ENCODE measurements at places on chromosomes 12 and 14.

DNA sequence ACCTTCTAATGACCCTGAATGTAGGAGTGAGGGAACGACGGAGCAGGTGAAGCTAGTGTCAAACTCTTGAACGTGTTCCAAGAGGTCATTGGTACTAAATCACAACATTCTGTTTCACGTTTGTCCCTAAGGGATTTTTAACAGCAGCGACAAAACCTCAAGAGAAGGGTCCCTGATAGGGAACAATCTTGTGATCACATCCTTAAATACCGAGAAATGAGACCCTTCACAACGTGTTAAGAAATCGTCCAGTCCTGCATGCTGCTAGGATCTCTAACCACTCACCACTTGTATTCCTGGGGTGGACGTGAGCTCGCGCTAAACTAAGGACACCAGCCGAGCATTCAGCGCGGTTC, 134.1 kb upstream of the KRAS start:
- peak; percentile 51 for DNase-seq

- peak; percentile 39 for DNase-seq
Measured at GRCh38 chr14:63413009-63413408, 94.3 kb upstream of the GPHB5 start.

GRCh38 chr14:76756371-76756750, 4.9 kb upstream of the VASH1 start:
- DNase-seq, result no peak

GRCh38 chr12:127635838-127636237, 631.1 kb upstream of the TMEM132C start:
- no peak for DNase-seq

GRCh38 chr14:65361920-65362319, 50.6 kb upstream of the FUT8 start:
- DNase-seq, result peak; percentile 93

GRCh38 chr12:27001663-27002062, 12.5 kb downstream of the TM7SF3 start:
- no peak for DNase-seq

DNA sequence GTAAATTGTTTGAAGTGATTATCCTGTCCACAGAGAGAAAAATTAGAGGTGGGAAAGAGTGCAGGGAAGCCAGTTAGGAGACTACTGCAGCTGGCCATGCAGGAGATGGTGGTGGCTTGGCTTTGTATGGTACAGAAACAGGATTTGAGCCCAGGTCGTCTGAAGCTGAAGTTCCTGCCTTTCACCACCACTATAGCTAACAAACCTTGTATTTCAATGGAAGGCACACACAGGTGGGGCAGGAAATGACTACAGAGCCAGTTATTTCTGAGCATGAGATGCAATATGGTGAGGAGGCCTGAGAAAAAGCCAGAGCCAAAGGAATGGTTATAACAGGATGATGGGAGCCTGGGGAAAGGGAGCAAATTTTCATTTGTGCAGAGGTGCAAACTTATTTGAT, 103.9 kb downstream of the BTG1 start:
- DNase-seq, result no peak

DNA sequence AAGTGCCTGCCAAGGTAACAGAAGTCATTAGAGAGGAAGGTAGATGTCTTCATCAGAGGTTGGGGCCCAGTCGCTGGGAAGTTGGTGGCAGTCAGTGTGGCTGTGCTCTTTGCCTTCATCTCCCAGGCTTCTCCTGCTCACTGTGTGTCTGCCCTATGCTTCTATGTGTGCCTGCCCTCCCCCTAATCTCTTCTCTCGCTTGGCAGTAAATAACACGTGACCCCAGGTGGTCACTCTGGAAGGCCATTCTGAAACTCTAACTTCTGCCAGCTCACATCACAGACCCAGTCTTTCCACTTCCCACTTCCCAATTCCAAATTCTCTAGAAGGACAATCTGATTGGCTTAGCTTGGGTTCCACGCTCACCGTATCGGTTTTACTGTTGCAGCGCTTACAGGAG, 9.3 kb downstream of the ZNF664 start:
- DNase-seq, result no peak

DNA sequence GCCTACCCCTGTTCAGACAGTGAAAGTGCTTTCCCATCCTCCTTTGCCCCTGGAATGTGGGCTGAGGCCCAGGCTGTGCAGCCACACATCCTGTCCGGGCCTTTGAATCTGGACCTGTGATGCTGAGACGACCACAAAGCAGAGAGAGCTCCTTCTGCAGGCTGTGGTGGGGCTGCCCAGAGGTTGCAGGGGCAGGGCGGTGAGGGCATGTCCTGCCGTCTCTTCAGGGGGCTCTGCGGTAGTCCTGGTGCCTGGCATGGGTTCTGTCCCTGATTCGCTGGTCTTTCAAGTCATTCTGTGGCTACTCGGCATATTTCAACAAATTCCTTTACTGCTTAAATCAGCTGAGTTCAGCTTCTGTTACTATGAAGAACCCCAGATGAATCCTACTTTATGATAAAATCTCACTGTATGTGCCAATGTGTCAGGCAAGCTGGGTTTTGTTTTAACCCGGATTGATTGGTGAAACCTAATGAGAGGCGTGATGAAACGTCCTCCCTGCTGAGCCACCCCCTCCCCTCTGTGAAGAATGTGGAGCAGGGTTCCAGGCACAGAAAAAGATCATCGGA, 63.4 kb upstream of the DICER1 start:
- peak; percentile 90 for DNase-seq

DNA sequence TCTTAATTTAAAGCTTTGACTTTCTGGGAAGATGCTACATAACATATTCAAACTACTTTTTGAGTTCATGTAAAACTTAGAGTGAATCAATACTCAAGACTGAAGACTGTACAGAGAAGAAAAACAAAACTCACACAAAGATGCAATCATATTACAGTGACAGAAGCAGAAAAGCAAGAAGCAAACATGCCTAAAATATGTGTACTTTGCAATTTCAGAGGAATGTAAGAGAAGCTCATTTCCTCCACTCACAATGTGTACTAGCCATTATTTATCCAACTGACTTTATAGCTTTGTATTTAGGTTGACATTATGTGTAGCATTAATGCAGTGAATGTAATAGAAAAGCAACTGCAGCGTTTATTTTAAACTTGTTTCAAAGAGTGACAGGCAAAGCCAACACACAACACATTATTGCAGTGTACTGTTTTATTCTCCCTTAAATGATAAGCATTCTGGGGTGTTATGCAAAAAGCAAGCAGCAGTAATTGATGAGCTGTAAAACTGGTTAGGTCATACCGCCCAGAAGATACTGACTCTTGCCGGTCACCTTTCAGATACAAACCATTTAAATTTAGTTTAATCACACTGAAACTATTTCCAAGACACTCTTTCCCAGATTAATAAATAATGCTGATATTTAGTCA, 88.2 kb upstream of the PAWR start:
- peak; percentile 47 for DNase-seq

- no peak for DNase-seq
Measured at GRCh38 chr12:101117842-101118241, 92.2 kb downstream of the SLC5A8 start.

DNA sequence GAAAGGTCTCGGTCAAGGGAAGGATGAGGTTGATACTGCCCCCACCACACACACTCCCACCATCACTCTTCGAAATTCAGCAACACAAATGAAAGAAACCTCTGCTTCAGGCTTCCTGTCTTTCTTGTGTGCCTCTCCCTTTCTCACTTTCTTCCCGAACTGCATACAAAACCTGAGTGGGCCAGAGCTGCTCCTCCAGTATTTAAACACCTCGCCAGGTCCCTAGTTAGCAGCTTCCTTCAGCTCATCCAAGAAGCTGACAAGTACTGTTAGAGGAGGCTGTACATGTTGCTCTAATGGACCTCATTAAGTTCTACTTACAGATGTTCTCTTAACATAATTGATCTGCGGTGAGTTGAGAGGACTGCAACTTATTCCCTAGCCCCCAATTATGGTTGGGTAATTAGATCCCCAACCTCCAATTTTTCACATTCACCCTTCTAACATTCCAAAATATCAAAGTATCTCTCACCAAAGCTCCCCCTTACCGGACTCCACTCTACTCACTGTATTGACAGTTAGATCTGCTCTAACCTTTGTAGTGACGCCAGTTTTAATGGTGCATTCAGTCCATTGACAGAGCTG, 4.1 kb upstream of the LMO3 start:
- DNase-seq, result no peak

- DNase-seq, result no peak
Measured at GRCh38 chr12:115062741-115063140, 378.8 kb upstream of the TBX3 start.

GRCh38 chr12:116996621-116997020, 85.9 kb downstream of the FBXW8 start:
- no peak for DNase-seq

DNA sequence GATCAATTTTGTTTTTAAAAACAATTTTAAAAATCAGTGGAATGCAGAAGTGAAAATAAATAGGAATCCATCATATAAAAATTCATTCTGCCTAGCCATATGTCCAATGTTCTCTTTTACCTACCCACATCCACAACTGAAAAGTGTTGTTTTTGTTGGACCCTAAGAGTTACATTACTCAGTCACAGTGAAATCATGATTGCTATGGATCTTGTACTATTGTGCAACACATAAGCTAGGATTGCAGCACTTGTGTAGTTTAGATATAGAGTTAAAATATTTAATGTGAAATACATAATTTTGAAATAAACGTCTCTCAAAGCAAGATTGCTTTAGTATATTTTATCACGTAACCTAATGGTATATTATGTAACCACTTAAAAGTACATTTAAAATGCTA, 213.3 kb upstream of the CLEC14A start:
- DNase-seq, result peak; percentile 75

DNA sequence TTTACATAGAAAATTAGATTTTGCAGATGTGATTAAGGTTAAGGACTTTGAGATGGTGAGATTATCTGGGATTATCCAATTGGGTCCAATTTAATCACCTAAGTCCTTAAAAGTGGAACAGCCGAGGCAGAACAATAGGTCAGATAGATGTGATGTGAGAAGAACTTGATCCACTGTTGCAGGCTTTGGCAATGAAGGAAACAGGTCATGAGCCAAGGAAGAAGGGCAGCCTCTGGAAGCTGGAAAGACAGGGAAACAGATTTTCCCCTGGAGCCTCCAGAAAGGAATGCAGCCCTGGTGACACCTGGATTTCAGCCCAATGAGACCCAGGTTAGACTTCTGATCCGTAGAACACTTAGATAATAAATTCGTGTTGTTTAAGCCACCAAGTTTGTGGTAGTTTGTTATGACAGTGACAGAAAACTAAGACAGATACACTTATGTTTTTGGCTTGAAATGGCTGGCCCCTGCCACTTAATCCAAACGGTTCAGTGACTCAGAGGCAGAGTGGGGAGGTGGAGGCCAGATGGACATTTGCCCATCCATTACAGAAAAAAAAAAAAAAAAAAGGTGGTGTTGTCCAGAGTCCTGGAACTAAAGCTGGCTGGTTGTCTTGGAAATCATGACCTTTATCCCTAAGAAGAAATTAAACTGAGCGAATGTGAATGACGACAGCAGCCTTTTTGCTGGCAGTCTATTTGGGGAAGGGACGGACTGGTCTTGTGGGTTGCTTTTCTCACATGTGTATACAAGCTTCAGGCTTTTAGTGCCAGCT, 181.9 kb upstream of the NRXN3 start:
- no peak for DNase-seq

GRCh38 chr12:13970803-13971202, 10.6 kb downstream of the GRIN2B start:
- no peak for DNase-seq

DNA sequence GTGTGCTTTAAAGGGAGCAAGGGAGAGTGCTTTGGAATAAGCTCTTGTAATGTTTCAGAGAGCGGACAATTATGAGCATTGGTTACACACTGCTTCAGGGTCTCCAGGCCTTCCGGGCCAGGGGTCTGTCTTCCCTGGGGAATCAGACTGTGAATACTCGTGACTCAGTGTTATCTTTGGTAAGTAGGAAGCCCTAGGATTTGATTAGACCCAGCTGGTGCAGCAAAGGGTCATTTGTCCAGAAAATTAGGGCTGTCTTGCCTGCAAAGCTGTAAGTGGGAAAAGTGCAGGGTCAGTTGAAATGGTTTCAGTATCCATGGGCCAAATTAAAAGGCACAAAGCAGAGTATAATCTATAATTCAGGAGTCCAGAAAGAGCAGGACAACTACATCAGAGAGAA, 475.6 kb downstream of the MED13L start:
- DNase-seq, result no peak

DNA sequence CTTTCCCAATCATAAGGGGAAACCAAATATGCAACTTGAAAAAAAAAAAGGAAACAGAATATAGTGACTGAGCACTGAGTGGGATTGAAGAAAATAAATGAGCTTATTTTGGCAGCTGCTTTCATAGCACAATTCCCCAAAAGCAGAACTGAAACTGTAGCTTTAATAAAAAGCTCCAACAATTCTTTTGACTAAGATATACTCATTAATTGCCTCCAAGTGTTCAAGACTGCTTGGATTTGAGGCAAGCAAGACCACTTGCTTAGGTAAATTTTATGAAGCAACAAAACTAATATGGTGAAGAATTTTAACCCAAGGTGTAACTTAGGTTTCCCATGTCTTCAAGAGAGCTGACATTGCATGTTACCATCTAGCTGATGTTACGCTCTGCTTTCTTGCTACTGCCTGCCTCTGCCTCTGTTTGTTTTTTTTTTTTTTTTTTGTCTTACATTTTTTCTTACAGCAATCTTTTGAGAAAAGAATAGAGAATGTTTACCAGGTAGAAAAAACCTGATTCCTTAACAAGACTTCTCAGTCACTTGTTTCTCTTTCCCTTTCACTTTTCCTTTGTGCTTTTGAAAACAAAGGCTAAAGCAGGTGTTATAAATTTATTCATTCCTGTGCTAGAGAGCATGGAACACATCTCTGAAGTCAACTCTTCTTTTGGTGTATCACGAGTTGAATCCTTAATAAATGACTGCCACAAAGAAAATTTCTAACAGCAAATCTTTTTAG, 134.4 kb downstream of the BCAT1 start:
- no peak for DNase-seq

DNA sequence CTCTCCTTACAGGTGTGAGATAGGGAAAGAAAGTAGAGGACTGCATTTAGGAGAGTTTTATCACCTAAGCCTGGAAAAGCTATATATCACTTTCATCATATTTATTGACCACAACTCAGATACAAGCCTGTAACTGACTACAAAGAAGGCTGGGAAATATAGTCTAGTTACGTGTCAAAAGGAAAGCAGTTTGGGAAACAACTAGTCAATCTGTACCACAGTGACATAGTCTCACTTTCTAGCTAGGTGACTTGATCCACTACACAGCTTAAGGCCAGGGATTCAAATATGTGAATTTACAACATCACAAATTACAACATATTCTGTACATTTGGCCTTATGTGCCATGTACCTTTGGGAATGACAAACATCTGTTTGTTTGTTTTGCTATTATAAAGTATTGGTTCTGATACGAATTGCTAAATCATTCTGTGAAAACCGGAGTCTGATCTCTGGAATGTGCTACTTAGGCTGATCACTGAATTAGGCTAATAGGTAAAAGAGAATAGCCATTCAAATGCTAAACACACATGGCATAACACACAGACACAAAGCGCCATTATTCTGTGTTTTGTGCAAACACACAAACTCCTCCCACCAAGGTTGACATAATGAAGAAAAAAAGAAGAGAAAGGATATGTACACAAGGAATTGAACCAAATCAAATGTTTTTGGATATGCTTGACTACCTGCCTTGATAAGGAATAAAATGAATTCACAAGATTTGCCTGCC, 279.8 kb downstream of the DUSP6 start:
- DNase-seq, result no peak
